ENCODE measurements at places on chromosomes 13 and 19.

GRCh38 chr19:45825917-45826893, 11.1 kb upstream of the RSPH6A start:
- DNase-seq: peak; percentile 0

DNA sequence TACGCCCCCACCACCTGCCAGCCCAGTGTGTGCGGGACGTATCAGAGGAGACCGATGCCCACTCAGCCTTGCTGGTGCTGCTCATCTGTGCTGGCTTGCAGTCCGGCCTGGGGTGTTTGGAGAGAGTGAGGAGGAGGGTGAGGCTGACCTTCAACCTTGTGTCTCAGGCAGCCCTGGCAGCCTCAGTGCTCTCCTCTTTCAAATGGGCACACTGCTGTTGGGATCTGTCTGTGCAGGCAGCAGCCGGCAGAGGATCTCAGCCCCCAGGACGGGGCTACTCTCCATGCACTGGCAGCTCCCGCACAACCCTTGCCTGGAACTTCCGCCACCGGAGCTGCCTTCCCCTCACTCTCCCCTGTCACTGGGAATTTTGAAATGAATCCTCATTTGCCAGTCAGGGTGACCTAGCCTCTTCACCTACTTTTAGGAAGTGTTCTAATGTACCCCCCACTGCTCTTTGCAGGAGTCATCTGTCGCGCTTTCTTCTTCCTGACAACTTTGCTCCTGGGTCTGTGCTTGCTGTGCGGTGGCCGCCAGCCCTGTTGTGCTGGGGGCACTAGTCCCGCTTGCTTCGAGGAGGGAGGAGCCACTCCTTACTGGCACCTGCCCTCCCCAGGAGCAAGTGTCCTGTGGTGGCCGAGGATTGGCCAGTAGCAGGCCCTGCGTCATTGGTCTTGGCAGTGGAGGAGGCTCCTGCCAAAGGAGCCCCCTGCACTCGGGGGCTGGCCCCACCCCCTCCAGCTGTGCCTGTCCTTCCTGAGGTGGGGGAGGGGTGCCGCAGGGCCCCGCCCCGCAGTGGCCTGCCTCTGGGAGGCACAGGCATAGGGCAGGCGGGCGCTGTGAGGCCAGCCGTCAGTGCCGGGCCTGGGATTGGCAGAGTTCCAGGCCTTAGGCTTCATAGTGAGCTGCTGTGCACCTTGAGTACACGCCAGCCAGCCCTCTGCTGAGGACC, 53.4 kb downstream of the TSSK6 start:
- DNase-seq: peak; percentile 31

DNA sequence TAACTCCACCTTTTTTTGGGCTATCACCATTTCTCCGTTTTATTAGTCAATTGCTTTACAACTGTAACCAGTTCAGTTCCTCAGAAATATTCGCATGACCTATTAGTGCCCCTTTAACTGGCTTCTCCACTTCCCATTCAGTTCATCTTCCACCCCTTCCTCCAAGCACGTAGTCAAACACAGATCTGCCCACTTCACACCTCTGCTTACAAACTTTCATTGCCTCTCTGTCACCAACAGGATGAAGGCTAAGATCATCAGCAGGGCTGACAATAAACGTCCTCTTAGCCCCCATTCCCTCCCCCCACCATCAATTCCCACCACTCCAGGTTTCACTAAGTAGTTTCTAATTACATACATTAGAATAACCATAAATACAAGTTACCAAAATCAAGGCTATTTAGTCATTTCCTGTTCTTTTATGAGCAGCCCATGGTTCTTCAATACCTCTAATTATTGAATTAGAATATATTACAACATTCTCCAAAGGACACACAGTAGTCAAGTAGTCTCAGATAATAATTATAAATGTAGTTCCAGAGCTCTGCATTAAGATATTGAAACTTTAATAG, 95.7 kb downstream of the SPRY2 start:
- DNase-seq: no peak

DNA sequence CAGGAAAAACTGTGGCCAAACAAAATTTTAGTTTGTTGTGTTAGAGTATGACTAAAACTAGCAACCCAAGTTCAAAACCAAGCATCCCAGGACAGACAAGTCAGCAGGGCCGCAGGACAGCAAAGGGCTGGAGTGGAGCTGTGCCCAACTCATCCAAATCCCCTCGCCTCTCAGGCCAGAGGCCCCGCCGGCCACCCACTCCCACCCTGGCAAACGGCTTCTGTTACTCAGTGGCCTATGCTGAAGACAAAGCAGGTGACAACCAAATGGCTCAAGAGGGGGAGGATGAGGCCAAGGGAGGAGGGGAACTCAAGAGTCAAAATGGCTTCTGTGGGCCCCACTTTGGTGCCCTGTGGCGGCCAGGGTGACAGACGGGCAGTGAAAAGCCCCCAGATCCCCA, 69.7 kb downstream of the SLC7A1 start:
- DNase-seq: no peak

Measured in fibroblast of gingiva (primary cell).